ENCODE measurements at places on chromosomes 7 and 10. TPM values are rescaled to one million over a fixed set of nuclear protein-coding genes. Genes with fewer than 3 reads are reported as not detected.

DNA sequence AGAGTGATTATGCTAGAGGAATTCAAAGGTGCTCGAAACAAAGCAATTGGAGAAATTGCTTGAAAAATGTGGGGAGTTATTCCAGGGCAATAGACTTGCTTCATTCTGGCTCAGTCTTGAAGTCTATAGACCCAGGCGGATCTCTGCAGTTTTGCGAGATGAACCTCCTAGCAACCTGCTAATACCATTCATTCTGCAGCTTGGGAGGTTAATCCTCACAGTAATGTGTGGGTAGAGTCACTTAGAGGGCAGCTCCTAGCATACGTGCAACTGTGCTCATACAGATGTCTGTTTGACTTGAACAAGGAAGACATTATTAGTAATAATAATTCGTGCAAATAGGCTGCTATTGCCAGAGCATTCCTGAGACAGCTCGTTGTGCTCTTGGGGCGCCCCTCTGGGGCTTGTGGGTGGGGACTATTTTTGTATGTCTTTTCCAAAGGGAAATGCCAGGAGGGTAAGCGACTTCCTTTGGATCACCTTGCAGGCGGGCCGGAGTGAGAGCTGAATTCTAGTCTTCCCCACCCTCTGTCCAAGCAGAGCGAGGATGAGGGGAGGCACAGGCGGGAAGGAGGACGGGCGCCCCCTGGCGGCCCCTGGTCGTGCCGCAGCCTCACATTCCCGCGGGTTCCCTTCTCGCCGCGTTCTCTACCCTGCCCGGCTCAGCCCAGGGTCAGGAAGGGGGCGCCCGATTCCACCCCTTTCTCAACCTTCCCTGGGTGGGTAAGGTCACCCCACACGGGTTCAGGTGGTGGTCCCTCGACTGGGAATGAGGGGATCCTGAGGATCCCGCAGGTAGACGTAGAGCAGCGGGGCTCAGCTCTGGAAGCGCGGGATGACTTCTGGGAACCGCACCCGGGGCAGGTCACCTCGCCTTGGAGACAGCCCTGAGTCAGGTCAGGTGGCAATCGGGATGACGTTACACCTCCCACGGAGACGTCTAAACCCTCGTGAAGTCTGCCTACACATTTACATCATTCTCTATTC is 241.5 kb downstream of the PHTF2 start:
- peak; percentile 77 for DNase-seq

DNA sequence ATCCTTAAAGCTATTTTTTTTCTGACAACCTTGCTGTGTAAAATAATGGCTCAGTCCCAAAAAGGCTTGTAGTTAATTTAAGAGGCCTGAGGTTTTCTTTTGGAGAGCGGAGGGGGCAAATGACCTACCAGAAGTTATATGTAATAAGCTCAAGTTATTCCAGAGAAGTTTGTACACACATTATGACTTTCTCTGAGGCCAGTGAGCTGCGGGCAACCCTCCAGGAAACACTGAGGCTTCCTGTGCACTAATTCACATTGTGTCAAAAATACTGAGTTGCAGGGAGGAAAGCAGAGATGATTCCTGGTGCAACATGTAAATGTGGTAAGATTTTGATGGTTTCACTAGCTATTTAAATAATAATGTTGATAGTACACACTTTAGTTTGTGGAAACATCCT is 188.6 kb downstream of the DIP2C start:
- no peak for DNase-seq

GRCh38 chr10:42955493-42955889 is 121.4 kb upstream of the RET start:
- no peak for DNase-seq

DNA sequence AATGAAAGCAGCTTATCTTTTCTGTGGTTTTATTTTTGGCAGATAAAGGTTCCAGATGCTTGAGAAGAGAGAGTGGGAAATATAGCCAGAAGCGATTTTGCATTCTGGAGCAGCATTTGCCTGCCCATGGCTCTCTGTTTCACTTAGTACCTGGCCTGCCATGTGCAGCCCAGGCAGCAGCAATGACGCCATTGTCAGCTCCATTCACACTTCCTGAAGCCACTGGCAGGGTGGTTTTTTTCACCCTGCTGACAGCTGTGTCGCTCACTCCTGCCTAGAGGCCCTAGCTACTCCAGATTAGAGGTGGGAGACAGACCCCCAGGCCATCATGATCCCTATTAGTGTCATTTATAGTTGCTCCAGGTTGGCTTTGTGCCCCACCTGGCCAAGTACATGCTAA is 30.1 kb upstream of the NEUROD6 start:
- DNase-seq: no peak

DNA sequence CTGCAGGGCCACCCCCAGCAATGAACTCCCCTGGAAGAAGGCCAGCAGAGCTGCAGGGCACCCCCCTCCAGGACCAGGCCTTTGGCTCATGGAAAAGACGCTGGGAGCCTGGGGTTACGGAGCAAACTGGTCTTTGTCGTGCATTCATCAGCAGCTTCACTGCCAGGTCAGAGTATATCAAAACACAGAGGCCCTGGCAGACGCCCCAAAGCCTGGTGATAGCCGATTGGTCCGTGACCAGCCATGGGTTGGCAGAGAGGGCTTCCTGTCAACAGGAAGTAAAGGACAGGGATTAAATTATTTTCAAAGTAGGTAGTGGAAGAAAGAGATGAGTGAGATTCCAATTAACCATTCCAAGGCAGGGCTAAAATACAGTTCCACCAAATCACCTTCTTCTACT is 9.0 kb downstream of the PRKAG2 start:
- peak; percentile 47 for DNase-seq

DNA sequence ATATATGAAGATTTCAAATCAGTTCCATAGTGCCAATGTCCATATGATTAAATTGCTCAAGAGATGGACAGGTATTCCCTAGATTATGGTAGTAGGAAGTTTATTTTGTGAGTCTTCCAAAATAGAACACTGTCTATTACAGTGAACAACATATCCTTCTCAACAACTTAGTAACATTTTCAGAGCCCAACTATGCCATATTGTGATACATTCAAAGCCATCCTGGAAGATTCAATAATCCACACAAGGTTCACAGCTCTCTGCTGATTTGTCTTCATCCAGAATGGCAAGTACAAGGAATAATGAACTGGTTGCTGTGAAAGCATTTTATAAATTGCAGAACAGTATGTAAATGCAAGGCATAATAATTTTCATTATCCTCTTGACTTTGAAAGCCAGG is 213.9 kb downstream of the CHRM2 start:
- DNase-seq: no peak

GRCh38 chr10:31118556-31118955 is 86.9 kb upstream of the ZNF438 start:
- DNase-seq: no peak

DNA sequence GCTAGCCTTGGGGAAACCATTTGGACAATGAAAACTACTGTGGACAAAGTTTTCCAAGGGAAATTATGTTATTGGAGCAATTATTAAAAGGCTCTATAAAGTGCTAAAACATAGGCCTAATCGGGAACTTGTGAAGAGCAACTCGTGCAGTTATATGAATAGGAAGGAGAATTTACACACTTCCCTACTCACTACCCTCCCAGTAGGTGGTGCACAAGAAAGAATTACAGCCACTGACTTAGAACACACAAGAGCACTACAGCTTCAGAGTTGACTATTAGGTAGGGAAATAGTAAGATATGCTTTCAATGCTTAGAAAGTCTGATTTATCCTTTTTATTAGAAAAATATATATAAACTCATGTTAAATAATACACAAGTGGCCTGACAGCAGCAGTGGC is 47.2 kb downstream of the GSAP start:
- no peak for DNase-seq

GRCh38 chr10:28798428-28798955 is 121.2 kb downstream of the BAMBI start:
- DNase-seq: no peak

GRCh38 chr10:26781797-26782196 is 79.0 kb downstream of the ABI1 start:
- no peak for DNase-seq

- DNase-seq: no peak
These were observed 45.9 kb downstream of the TNS3 start for GRCh38 chr7:47535704-47536628.

DNA sequence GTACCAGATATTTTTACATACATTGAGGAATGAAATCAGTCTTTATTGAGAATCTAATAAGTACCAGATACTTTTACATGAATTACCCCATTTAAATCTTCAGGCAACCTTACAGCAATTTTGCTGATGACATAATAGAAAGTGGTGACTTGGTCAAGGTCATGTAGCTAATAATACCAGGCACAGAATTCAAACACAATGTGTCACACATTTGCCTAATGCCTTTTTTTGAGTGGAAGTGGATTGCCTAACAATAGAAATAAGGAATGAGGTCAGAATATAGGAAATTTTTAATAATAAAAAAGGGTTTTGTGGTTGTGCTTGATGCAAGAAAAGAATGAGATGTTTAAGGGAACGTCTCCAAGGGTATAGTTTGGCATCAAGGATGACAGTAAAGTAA is 466.6 kb upstream of the IGFBP3 start:
- no peak for DNase-seq

DNA sequence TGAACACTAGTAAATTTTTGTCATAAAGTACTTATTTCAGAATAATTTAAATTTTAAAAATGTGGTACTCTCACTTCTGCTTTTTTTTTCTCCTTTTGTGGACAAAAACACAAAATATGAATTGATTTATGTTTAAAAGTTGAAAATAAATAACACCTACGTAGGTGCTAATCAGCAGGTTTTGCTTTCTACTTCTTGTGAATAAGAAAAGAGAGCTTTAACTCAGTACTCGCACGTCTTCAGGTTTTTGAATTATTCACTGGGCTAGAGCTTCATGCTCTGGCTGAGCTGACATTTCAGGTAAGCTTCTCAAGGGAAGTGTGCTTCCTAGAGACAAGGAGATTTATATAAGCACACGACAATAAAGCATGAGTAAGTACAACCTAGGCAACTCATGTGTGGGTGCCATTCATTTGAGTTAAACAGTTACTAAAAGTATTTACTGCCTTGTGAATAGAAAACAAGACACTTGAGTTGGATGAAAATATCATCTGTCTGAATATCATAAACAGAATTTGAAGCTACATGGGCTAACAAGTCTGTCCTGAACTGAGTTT is 190.0 kb upstream of the POT1 start:
- no peak for DNase-seq

GRCh38 chr10:96402417-96403305 is 43.9 kb upstream of the OPALIN start:
- no peak for DNase-seq

DNA sequence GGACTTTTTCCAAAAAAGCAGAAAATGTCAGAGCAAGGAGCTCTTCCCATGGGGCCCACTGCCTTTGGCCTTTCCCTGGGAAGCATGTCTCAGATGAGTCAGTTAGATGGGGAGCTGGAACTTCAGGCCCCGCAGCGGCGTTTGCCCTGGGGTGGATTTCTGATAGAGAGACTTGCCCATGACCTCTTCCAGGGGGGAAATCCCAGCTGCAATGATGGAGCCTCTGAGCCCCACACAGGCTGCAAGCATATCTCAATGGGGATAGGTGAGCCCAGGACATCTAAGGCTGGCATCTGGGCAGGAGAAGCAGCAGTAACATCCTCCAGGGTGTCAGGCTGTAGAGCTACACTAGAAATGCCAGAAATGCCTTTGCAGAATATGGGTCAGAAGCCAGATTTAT is 269.2 kb upstream of the TCERG1L start:
- no peak for DNase-seq

- DNase-seq: peak; percentile 90
These were observed 52.3 kb upstream of the MYL10 start for GRCh38 chr7:101681170-101682007.

TBRG4 gene
- 35.0 TPM for total RNA-seq

NODAL gene
- not detected for total RNA-seq

GIMAP7 gene
- 41.8 TPM for total RNA-seq

GPR15LG gene
- not detected for total RNA-seq
